ENCODE measurements at places on chromosomes 4 and X. TPM values are rescaled to one million over a fixed set of nuclear protein-coding genes. Genes with fewer than 3 reads are reported as not detected.

Gene CSN1S1
- total RNA-seq = 3.9 TPM

DNA sequence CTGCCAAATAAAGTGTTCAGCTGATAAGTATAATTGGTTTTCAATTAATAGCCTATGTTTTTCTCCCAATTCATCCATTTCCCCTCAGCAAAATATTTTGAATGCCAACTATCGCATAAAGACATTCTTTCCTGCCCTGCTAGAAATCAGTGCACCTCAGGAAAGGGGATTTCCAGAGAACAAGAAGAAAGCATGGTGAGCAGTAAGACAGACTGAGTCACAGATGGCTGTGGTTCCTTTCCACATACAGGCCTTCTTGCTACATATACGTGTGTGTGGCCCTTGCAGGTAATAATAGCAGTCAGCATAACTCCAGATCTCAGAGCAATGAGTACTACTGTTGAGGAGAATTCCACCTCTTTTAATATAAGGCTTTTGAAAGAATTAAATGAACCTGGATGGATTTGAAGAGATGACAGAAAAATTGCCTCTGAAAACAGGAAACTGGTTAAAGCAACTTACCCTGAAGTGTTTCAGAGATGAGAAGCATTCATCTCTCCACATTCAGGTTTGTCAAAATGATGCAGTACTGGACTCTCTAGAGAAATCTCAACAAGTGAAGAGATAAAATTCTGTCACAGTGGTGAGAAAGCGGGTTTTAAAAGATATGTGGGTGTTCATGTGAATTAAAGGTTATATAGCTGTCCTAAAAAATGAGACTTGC lies 13.6 kb downstream of the GASK1B start:
- no peak for DNase-seq

Gene SH3D19
- total RNA-seq = 159 TPM

Gene ARX
- not detected for total RNA-seq

GRCh38 chrX:21678048-21678612 lies 20.0 kb upstream of the KLHL34 start:
- DNase-seq = no peak

DNA sequence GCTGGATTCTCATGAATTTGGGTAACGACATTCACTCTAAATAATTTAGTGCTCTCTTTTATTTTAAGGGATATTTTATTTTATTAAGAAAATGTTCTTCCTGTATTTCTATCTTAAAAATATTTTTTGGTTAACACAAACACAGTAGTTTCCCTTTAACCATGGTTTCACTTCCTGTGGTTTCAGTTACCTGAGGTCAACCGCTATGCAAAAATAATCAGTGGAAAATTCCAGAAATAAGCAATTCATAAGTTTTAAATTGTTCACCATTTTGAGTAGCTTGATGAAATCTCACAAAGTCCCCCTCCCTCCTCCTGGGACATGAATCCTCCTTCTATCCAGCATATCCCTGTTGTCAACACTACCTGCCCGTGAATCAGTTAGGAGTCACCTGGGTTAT lies 71.4 kb downstream of the GBA3 start:
- DNase-seq = no peak

- no peak for DNase-seq
These were observed 143.3 kb downstream of the BANK1 start for GRCh38 chr4:101933855-101934254.

DNA sequence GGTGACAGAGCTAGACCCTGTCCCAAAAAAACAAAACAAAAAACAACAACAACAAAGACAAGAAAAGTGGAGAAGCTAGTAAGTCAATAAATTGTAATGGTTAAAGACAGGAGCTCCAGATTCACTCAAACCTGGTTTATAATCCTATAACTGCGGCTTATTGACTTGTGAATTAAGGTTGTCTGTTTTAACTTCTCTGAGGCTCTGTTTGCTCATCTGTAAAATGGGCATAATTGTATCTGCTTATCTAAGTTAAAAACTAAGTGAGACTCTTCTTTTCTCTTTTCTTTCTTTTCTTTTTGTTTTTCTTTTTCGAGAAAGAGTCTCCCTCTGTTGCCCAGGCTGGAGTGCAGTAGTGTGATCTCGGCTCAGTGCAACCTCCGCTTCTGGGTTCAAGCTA lies 84.9 kb downstream of the SOWAHB start:
- DNase-seq = no peak

DNA sequence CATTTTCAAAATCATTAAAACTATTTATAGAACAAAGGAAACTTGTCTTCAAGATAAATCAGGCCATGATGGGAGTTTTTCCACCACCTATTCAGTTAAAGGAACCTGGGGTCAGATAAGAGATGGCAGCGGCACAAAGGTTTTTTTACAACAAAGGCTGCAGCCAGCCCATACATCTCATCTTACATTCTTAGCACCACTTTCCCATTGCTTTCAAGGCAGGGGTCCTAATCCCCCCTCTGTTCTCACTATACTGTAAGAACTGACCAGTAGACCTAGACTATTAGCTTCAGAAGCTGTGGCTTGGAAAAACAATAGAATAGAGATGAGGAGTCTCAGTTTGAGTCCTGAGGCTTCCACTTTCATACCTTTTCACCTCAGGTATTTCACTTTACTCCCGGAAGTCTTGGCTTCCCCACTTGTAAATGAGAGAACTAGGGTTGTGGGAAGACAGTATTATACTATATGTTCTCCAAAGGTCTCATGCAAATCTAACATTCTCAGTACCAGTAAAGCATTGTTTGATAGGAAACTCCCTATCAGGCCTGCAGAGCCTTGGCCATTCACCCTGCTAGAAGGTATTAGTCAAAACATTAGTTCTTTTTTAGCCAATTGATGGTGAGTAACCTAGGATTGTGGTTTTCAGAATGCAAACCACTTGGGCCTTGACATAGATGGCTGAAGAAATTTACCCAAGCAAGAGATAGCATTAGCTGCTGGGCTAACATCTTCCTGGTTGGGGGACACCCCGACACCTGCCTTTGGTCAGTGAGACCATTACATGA lies 182.9 kb upstream of the PBDC1 start:
- DNase-seq = no peak

Gene MRPS18C
- total RNA-seq = 18.8 TPM

Gene PPP1R2C
- not detected for total RNA-seq

Gene TLR8
- total RNA-seq = 1.8 TPM

DNA sequence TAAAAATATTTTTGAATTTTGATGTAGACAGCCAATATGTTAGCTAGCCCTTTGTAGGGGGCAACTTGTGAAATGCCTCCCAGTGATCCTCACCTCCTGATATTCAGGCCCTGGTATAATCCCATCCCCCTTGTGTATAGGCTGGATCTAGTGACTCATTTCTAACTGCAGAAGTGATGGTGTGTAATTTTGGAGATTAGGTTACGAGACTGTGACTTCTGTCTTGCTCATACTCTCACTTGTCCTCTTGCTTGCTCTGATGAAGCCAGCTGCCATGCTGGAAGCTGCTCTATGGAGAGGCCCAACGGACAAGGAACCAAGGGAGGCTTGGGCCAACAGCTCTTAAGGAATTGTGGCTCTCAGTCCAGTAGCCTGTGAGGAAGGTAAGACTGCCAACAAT lies 61.7 kb downstream of the GPR82 start:
- no peak for DNase-seq

- no peak for DNase-seq
These were observed 48.7 kb downstream of the UCHL1 start for GRCh38 chr4:41305476-41305875.

GRCh38 chrX:132532097-132532496 lies 43.3 kb upstream of the MBNL3 start:
- DNase-seq = no peak

- no peak for DNase-seq
These were observed 30.6 kb downstream of the GYG2 start for GRCh38 chrX:2859197-2859797.

Gene PDE6B
- not detected for total RNA-seq

Gene XAGE1A
- not detected for total RNA-seq

- no peak for DNase-seq
These were observed 40.8 kb upstream of the VEGFD start for GRCh38 chrX:15425024-15425423.

Gene SRPK3
- 5.1 TPM for total RNA-seq

Data from tibial nerve (tissue), 4 donors.